GM19239 (cell line): ENCODE measurements at places on chromosomes 6 and 20.

- no peak for DNase-seq
These were observed 104.9 kb downstream of the CENPW start for GRCh38 chr6:126444659-126445273.

GRCh38 chr6:40611912-40612311 is 24.7 kb upstream of the LRFN2 start:
- no peak for DNase-seq

DNA sequence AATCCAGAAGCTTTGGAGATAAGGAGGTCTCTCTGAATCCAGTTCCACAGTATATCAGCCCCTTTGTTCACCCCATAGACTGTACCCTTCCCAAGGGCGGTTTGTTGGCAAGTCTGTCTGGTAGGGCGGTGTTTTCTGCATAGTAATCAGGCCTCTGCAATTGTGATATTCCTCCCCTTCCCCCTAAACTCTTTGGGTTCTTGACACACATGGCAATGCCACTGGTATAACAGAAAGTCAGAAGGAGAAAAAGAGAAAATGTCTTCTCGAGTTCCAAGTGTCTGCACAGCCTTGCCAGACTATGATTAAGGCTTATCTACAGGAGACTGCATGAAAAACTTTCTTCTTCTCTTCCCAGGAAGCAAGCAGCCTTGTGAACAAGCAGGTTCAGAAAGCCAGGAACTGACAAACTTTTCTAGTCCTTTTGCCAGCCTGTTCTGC is 45.6 kb downstream of the FOXO3 start:
- no peak for DNase-seq

GRCh38 chr6:100300221-100300736 is 164.4 kb downstream of the SIM1 start:
- no peak for DNase-seq

GRCh38 chr6:151352410-151353396 is 38.7 kb downstream of the ZBTB2 start:
- DNase-seq = no peak

DNA sequence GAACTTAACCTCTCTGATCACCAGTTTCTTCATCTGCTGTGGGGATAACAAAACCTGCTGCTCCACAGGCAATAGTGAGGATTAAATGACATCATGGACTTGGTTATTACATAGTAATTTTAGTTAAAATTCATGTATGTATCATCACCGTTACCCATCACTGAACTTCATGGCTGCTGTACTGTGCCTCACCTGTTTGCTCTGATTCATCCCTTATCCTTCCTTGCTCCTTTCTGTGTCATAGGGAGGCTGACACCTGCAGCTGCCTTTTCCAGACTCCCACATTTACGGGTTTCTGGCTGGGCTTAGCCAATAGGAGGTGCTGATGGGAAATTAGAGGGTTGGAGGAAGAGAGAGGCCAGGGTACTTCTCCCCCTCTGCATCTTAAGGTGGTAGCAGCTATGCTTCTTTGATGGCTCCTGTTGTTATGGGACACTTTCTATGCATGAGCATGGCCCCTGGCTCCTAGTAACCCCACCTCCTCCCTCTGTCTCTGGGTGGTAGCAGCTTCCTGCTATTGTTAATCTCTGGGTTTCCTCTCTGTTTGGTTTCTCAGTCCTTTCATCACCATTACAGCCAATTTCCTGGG is 332.1 kb downstream of the DHX35 start:
- DNase-seq = no peak

DNA sequence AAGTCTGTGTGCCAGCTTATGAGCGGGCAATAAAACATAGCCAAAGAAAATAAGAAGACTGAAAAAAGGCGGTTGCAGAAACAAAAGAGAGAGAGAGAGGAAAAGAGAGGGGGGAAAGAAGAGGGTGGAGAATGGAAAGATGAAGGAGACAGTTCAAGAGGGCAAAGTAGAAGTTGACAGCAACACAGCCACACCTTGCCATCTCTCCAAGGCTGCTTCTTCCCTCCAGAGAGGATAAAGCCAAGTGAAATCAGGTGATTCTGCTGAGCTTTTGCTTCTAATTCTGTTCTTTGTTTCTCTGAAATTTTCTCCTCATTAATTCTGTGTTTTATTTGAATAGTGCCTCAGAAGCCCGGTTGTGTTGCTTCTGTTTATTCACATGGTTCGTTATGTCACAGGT is 48.5 kb downstream of the PTPRK start:
- DNase-seq = no peak

- DNase-seq = no peak
These were observed 360.7 kb upstream of the CHD6 start for GRCh38 chr20:41978875-41979274.

GRCh38 chr6:18577491-18577890 is 190.3 kb downstream of the RNF144B start:
- no peak for DNase-seq
